ENCODE measurements at places on chromosomes 7 and 10.

GRCh38 chr7:1377111-1377909, 82.0 kb downstream of the MICALL2 start:
- no peak for DNase-seq

DNA sequence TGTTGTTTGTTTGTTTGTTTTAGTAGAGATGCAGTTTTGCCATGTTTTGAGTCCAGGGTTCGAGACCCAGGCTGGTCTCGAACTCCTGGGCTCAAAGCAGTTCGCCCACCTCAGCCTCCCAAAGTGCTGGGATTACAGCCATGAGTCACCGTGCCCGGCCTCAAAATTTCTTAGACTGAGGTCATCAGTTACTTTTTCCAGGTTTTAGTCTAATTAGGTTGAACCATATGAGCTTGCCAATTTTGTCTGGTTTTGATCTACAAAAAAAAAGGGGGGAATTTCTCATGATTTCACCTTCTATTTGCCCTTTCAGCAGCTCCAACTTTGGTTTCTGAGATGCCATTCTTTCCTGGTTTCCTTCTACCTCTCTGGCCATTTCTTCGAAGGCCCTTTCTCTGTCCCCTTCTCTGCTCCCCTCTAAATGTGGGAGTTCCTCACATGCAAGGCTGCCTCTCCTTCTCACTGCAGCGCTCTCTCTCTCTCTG, 5.5 kb downstream of the CUEDC2 start:
- no peak for DNase-seq

DNA sequence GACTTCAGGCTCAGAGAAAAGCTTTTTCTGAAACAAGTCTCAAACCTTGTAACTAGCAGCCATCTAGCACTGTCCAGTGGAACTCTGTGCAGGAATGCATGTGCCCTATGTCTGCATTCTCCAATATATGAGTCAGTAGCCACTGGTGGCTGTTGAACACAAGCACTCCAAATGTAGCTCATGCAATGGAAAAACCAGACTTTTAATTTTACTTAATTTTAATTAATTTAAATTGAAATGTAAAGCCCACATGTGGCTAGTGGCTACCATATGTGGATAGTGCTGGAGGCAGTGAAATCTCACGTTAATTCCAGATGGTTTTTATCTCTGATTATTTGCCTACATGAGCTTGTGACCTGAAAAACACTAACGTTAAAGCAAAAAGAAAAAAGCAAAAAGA, 225.1 kb downstream of the GATA3 start:
- no peak for DNase-seq

- no peak for DNase-seq
Observed at GRCh38 chr7:88184848-88185304, 35.0 kb downstream of the SRI start.
